ENCODE measurements at places on chromosomes 13 and 19.

GRCh38 chr19:49987159-49987698 lies 26.3 kb upstream of the SIGLEC11 start:
- DNase-seq: peak; percentile 75

DNA sequence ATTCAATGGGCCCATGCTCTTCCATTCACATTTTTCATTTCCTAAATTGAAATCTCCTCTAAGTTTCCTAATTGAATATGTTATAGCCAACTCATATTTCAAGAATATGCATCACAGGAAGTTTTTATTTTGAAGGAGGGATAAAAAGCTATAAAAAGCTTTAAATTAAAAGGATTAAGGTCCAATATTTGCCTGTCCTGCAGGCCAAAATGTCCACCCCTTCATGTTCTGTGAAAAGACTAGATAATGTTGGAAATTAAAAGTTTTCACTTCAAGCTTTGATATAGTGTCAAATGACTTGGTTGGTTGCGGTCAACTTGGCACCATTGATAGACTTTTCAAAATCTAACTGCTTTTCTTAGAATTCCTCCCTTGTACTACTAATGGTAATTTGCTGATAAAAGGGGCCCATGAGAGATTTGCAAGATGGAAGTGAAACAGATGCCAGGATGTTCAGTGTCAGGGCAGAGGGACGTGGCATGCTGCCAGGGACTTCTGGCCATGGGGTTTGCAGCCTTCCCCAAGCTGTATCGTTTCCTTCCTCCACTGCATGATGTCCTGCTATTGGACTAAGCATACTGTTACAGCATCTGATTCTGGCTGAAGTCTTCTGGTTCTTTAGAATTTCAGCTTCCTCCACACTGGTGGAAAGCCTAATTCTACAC lies 547.3 kb upstream of the MIR17HG start:
- DNase-seq: no peak

DNA sequence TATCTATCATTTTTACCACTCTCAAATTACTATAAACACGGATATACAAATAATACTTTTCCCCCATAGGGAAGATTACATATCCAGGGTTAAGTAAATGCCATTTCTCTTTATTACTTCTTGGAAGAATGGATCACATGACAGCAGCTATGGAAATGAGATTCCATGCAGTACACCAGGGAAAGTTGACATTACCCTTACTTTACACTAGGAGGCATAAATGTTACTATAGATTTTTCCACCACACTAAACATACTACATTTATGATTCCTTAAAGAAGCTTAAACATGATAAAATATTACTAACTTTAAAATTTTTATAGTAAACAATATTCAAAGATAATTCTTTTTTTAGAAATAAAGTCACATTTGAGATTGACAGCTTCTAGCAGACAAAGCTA lies 611.4 kb downstream of the PCDH9 start:
- DNase-seq: no peak

GRCh38 chr19:13622766-13623715 lies 116.8 kb upstream of the CACNA1A start:
- DNase-seq: no peak

DNA sequence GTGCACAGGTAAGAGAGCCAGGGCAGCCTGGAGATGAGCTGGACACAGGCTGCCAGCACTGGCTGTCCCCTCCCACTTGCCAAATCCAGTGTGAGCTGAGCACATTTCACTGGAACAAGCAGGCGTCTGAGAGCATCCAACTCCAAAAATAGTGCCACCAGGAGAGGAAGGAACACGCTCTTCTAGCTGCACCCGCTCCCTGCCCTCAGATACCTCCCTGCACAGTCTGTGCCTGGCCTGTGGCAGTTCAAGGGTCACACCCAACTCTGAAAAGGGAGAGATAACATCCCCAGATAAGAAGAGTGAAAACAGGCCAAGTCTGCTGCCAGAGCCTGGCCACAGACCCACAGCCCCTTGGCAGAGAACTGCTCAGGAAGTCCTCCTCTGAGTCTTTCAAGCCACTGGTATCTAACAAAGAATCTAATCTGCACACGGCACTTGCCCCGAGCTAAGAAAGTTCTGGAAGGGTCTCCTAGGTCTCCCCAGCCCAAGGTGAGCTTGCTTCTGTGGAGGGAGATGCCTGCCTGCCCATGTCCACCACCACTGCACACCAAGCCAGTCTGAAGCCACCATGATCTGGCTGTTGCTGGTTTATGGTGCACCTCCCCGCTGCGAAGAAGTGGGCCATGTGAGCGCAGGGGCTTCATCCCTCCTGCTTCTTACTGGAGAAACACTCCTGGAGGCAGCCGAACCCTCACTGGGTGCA lies 14.7 kb downstream of the ELL start:
- peak; percentile 47 for DNase-seq

DNA sequence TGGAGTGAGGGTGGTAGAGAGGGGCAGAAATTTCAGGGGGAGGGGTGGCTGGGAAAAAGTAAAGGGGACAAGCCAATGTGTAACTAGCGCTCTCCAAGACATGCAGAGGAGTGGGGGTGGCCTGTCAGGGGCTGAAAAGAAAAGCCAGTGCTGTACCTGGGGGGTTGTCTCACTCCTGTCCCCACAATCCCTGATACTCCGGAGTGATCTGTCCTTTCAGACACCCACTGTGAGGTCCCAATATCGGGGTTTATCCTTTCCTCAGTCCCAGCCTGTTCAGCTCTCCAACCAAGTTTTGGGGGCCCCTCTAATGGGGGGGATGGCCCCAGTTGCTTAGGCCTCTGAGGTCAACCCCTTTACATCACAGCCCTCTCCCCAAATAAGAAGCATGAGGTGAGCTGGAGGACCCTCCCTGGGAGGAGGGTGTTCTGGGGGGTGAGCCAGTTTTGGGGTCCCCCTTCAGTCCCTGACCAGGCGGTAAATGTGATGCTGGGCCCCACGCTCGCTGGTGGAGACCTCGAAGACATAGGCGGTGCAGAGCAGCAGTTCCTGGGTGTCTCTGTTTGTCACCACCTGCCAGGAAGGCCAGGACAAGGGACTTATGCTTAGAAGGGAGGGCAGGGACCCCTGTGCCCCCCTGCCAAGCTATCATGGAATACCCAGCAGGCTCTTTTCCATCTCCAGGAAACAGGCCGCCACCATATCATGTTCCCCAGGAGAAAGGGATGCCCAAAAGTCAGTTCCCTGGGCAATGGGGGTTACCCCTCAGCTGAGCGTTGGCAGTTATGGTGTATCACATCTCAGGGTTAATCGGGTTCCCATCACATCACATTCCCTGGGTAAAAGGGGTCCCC lies 5.9 kb downstream of the CD37 start:
- DNase-seq: no peak

DNA sequence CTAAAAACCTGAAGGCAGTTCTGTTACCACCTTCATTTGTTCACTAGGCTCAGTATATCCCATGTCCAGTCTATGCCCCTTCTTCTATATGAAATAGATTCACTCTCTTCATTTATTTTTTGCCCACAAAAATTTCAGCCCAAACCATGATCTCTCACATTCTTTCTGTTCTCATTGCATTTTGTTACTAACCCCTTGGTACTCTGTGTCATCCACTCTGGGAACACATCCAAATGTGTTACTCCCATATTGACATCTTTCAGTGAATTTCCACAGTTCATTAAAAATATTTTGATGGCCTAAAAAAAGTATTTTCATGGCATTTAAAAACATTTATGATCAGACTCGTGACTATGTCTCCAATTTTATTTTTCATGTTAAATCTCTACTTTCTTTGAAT lies 378.9 kb downstream of the SLITRK1 start:
- DNase-seq: no peak

DNA sequence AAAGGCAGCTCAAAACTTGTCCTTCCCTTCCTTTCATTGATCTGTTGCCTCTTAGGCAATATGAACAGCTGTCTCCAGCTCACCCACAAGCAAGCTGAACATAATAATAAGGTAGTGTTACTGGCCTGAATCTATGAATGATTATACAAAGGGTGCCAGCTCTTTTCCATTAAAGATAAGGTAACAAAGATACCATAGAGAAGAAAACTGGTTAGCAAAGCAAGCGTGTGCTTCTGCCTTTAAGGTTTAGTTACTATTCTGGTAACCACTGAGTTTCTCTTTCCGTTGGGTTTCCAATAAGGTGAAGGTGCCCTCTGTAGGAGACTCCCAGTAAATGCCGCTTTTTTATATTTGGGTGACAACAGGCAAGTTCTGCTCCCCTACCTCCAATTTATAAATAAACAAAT lies 12.1 kb upstream of the DACH1 start:
- no peak for DNase-seq

GRCh38 chr13:107457686-107458085 lies 757.6 kb downstream of the LIG4 start:
- DNase-seq: no peak

DNA sequence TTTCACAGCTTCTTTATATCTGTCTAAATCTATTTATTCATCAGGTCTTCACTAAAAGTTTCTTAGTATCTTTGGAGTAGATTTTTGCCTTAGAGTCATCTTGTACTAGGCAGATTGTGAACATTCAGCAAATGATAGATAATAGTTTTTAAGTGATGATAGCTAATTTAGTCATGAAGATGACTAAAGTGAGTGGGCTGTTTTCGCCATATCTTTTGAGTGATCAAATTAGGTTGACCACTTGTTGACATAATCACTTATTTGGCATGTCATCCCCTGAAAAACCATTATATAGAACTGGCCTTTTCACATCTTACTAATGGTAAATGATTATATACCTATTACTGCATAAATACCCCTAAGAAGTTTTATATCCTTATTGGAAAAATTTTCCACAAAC lies 999.2 kb downstream of the PCDH17 start:
- no peak for DNase-seq

DNA sequence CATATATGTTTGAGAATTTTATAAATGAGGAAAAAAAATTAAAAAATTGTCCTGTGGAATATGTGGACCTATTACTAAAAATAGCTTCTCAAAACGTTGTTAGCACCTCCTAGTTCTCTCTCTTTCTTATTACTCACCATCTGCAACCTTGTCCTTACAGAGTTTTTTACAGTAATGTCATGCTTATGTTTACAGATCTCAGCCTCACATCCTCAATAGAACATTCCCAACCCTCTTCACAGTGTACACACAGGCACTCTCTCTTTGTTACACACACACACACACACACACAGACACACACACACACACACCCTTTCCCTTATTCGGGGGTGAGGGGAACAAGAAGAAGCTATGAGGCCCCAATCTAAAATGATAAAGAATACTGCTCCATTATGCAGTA lies 197.7 kb downstream of the SLITRK6 start:
- no peak for DNase-seq

GRCh38 chr19:2120821-2121220 lies 24.1 kb downstream of the IZUMO4 start:
- DNase-seq: no peak

DNA sequence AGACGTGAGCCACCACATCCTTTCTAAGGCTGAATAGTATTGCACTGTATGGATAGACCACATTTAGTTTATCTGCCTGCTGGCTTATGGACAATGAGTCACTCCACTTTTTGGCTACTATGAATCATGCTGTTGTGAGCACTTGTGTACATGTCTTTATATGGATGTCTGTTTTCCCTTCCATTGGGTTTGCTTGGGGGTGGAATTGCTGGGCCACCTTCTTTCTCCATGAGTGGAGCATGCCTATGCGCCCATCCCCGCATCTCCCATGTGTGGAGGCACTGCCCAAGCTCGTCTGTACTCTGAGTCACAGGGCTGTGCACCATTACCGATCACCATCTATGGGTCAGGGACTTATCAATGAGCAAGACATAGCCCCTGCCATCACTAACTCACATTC lies 127.2 kb upstream of the GJB6 start:
- DNase-seq: no peak

DNA sequence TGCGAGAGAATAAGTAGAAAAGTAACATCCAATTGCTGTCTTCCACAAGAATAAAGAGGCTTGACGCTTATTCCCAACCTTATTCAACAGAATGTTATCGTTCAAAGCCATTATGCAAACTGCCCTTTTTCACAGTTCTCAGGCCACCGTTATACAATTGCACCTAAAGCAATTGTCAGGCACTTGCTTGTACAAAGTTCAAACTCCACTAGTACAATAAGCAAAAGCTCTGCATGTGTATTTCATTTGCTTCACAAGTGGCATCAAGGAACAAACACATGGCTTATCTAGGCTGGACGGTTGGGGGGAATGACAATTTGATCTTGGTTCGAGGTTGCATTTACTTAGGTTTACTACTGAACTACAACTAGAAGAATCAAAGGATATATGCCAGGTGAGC lies 815.6 kb downstream of the EFNB2 start:
- DNase-seq: no peak

DNA sequence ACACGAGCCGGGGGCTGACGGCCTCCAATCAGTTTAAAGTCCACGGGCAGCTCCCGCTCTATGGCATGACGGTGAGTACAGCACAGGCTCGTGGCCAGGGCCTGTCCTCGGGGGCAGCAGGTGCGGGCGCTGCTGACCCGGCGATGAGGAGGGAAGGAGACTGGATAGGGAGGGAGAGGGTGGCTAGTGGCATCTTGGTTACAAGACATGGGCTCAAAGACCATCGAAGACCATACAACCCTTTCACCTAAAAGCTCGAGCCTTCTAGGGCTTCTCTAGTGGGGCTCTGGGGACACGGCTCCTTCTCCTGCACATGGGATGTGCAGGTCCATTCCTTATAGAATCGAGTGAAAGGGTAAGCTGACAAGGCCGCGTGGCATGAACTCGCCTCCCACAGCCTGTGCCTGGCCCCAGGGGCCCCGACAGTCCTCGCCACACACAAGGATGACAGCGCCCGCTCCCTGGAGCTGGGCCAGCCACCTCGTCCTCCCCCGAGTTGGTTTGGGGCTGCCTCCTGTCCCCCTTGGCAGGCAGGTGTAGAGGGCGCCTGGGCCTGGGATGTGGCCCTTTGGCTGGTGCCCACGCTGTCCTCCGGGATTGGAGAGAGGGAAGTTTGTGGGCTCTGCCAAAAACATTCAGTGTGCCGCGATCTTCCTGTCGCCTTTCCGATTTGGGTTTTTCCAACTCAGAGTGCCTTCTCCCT lies 137.6 kb downstream of the STK24 start:
- DNase-seq: no peak

DNA sequence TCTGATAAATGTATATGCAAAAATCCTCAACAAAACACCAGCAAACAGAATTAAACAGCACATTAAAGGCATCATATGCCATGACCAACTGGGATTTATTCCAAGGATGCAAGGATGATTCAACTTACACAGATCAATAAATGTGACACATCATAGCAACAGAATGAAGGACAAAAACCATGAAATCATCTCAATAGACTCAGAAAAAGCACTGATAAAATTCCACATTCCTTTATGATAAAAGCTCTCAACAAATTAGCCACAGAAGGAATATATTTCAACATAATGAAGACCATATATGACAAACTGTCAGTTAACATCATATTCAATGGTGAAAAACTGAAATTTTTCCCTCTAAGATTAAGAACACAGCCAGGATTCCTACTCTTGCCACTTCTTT lies 691.6 kb downstream of the DIAPH3 start:
- DNase-seq: no peak

- DNase-seq: no peak
Measured at GRCh38 chr19:2650515-2650914, 52.0 kb downstream of the GNG7 start.

- no peak for DNase-seq
Measured at GRCh38 chr19:33561261-33561660, 39.7 kb upstream of the PEPD start.

DNA sequence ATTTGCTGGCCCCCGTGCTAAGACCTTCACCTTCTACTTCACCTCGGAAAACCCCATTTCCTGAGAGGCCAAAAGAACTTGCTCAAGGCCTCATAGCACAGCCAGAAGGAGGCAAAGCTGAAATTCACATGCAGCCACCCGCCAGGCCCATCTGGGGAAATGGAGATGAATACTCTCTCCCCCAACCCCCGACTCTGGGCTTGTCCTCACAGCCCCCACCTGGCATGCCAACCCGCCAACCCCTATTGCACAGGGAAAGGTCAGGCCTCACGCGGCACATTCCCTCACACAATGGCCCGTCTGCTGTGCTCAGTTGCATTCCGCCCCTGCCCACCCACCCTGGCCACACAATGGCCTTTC lies 3.2 kb downstream of the PRX start:
- DNase-seq: no peak
